ENCODE measurements at places on chromosomes 5 and 9.

GRCh38 chr5:37722236-37723161 lies 117.3 kb downstream of the GDNF start:
- no peak for DNase-seq

- no peak for DNase-seq
Measured at GRCh38 chr5:36600917-36601527, 5.4 kb upstream of the SLC1A3 start.

DNA sequence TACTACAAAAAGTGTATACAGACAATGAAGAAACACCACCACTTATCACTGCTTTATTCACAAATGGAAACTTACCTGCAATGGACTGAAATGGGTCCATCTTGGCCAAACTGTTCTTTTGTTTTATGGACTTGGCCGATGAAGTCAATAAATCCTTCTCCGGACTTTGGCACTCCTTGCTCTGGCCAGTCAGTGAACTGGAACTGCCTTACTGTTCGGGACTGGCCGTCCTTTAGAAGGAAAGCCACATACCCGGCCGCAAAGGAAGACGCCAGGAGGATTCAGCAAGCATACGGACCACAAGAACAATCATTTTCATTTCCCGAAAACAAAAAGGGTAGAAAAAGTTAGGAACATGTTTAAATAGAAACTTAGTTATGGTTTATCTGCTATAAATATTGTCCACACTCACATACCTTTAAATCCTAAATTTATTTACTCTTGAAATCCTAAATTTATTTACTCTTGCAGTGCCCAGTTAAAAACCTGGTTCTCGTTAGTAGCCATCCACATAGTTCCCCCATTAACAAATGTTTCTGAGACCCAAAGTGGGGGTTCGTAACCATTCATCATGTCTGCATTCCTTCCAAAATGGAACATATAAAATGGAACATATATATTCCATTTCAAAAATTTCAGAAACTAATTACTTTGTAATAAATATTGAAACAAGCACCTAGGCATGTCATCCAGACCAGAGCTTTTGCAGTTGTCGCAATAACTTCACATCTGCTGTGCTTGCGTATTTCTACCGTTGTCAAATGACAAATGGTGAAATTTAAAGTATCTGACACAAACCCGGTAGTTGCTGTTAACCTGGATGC lies 532.1 kb upstream of the DMAC1 start:
- DNase-seq: no peak

GRCh38 chr9:99167694-99168093 lies 54.0 kb downstream of the ALG2 start:
- DNase-seq: no peak

DNA sequence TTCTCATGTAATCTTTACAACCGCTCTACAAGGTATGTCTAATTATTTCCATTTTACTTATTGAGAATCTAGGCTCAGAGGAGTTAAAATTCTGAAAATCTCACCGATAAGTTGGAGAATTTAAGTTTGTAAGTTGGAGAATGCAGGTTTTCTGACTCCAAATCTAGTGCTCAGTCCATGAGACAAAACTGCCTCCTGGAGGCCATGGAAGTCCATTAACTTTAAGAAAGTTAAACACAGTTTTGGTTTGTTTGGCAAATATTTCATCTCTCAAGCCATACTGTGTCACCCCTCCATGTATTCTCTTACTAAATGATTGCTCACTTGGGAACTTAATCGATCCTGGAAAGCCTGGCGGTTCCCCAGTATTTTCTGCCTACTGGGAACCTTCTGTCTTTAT lies 52.6 kb downstream of the INIP start:
- no peak for DNase-seq

DNA sequence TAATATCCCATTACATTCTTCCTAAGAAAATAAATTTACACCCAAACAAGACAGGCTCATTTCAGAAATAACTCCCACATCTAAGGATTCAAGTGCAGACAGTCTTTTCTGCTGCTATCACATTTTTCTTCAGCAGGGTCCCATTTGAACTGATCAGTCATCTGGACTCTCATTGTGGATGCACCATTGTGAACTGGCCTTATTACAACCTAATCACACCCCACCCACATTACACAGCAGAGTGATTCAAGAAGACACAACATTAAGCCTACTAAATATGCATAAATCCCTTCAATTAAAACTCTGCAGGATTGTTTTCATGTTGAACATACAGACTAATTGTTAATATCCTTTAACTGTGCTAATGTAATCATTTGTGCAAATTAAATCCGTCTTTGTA lies 146.2 kb downstream of the CDH12 start:
- no peak for DNase-seq

GRCh38 chr5:50958852-50959457 lies 292.5 kb downstream of the PARP8 start:
- DNase-seq: no peak

GRCh38 chr5:176775409-176775808 lies 35.0 kb upstream of the UNC5A start:
- DNase-seq: no peak

DNA sequence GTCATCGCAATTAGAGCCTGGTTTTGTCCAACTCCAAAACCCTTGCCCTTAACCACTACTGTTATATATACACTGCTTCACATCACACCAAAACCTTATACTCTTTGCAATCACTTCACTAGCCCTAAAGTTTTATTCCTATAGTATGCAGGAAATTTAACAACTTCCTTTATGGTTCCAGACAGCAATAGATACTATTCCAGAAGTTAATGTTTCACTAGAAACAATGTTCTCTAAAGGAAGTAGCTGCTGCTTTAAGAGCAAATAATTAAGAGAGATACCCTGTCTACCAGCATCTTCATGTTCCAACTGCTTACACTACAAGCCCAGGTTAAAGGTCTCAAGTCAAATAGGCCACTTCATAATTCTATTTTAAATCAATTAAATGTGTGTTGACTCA lies 22.0 kb downstream of the FREM1 start:
- no peak for DNase-seq

GRCh38 chr5:151173711-151174611 lies 16.4 kb upstream of the ANXA6 start:
- DNase-seq: no peak

- no peak for DNase-seq
Measured at GRCh38 chr5:115656404-115656803, 30.6 kb upstream of the TMED7 start.

- no peak for DNase-seq
Measured at GRCh38 chr5:168288349-168289245, 2.8 kb upstream of the WWC1 start.

- DNase-seq: no peak
Measured at GRCh38 chr9:92440751-92441046, 16.4 kb upstream of the OMD start.

DNA sequence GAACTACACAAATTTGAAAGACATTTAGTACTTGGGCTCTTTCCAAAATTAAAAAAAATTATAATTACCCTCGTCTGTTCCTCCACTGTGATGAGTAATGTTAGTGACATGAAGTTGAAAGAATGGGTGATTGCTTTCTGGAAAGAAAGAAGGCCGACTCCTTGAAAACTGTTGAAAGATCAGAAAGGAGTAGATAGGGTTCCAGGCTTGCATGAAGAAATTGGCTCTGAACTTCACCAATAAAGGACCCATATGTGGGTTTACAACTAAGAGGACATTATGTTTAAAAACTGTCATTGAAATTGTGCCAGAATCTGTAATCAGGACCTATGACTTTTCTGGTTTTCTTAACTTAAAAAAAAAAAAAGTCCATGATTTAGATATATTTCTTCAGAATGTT lies 20.7 kb upstream of the MOCS2 start:
- no peak for DNase-seq

DNA sequence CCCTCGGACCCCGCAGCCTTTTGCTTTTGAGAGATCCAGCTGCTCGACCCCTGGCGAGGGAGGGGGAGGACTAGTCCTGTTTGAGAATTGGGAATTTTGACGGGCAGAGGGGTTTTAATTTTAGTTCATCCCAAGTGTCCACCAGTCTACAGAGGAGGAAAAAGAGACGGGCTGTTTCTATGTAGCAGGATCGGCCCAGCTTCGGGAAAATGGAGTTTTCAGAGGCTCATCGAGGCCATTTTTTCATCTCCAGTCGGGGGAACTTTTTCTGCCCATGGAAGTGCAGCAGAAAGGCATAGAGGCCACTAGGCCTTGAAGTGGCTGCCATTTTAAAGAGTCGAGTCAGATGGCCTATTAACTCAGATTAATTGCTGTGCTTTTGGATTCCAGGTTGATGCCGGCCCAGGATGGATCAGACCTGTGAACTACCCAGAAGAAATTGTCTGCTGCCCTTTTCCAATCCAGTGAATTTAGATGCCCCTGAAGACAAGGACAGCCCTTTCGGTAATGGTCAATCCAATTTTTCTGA lies 1.2 kb downstream of the NSD1 start:
- DNase-seq: no peak

GRCh38 chr9:135908754-135909204 lies 1.4 kb upstream of the CAMSAP1 start:
- no peak for DNase-seq

DNA sequence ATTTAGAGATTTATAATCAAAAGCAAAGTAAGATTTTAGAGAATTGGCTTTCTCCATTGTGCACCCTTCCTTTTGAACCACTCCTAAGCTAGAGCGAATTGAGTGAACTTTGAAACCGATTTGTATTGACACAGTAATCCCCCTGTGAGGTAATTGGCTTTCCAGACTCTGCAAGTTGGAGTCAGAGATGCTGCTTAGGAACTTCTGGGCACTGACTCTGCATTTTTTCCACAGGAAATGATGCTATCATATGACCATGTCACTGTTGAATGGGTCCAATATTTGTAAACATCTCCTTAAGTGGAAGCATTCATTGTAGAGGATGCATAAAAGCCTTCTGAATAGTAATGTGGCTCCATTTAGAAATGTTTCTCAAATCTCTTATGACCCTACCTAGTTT lies 394.4 kb upstream of the ZNF608 start:
- DNase-seq: no peak

- DNase-seq: no peak
Measured at GRCh38 chr5:67432606-67433005, 236.0 kb upstream of the CD180 start.

- no peak for DNase-seq
Measured at GRCh38 chr5:109911731-109912130, 222.0 kb downstream of the MAN2A1 start.

- no peak for DNase-seq
Measured at GRCh38 chr5:171249460-171249859, 59.6 kb upstream of the TLX3 start.

GRCh38 chr9:97749928-97750327 lies 52.8 kb upstream of the XPA start:
- no peak for DNase-seq

DNA sequence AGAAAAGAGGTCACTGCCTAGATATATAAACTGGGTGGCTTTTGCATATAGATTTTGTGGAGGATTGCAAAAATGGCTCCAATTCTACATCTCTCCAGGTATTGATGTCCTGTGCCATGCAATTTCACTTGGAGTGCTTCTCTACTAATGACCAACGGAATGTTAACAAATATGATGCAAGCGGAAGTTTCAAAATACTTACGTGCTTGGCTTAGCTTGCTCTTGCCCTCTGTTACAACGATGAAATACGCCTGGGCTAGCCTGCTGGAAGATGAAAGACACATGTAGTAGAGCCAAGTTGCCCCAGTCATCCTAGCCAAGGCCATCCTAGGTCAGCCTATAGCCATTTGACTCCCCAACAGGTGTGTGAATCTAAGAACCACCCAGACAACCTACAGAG lies 3.6 kb upstream of the POC5 start:
- no peak for DNase-seq

- no peak for DNase-seq
Measured at GRCh38 chr5:61974680-61975079, 331.3 kb upstream of the KIF2A start.

DNA sequence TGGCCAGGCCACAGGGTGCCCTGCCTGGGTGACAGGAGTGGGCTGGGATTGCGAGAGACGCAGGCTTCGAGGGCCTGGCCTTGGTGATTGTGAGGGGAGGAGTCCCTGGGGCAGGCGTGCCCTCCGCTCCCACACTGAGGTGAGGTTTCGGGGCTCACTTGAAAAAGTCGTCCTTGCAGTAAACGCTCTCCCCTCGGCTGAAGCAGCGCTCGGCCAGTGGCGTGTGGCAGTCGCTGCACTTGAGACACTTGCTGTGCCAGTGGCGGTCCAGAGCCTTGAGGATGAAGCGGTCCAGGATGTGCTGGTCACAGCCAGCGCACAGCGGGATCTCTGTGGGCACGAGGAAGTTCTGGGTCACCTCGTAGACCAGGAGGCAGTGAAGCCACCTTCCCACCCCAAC lies 4.5 kb downstream of the LHX3 start:
- DNase-seq: no peak

DNA sequence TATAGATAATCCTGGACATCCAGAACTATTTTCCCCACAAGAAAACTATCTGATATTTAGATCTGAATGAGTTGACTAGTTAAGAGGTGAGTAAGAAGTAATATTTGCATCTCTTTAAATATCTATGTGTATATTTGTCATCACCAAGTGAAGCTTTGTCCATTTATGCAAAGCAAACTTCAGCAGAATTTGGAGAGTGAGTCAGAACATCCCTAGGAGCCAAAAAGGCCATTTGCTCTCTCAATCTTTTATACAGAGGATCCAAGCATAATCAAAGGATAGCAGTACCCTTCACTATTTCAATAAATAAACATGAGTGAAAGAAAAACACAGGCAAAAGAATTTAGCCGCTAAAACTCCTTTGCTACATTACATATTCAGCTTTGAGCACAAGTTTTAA lies 454.4 kb downstream of the NR2F1-AS1 start:
- DNase-seq: no peak

- no peak for DNase-seq
Measured at GRCh38 chr9:129163753-129164152, 14.3 kb downstream of the IER5L start.

DNA sequence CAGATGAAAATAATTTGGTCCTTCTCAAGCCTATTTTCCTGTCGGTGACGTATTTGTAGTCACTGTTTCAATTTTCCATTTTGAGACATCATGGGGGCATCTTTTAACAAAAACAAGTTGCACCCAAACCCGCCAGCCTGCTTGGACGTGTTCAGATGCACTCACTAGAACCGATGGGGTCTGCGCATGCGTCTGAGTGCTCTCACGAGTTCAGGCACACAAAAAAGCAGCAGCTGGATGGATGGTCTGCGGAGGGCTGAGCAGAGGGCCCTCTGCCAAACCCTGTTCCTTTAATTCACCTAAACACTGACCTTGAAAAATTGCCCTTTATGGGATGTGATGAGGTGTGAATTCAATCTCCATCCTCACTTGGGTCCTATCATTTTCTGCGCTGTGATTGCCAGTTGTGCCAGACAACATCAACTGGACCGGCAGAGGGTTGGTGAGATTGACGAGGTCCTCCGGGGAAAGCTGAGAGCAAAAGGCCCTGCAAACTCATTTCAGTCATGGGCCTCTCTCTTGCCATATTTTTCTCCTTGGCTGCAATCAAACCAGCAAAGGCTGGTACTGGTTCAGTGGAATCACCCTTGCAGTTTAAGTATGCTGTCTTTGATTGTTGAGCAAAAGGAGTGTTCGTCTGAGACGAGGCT lies 251.9 kb downstream of the NFIB start:
- no peak for DNase-seq

GRCh38 chr9:26264709-26265601 lies 586.7 kb upstream of the TUSC1 start:
- no peak for DNase-seq

- DNase-seq: no peak
Measured at GRCh38 chr5:157506981-157507780, 47.2 kb downstream of the NIPAL4 start.

Data from stimulated activated CD8-positive, alpha-beta memory T cell treated with anti-CD3 and anti-CD28 coated beads, Interleukin-7, amount 100 ng/mL, for 4 hours (primary cell).